Activated T-helper 1 cell treated with anti-CD3 and anti-CD28 coated beads, Interleukin-2, amount 50 U/mL, for 16 hours (primary cell): ENCODE measurements at places on chromosomes 5 and 9.

DNA sequence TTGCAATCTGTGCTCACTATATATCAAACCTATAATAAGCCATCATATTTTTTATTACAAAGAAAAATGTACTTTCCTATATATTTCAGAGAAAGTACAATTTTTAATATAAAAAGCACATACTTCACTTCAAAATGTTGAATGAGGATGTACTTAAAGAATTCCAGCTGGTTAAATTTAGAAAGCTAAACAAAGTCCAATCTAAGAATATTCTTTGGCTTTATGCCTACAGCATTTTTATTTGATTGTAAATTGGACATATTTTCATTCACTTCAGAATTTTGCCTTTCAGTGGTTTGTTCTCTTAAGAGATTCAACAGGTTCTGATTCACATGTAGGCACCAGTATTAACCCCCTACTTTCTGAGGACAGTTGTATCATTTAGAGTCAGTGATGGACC lies 533.8 kb downstream of the CAAP1 start:
- no peak for DNase-seq

GRCh38 chr5:73942783-73943182 lies 316.8 kb downstream of the ARHGEF28 start:
- DNase-seq: no peak

GRCh38 chr9:137141976-137142936 lies 3.3 kb downstream of the GRIN1 start:
- DNase-seq: no peak

- no peak for DNase-seq
Measured at GRCh38 chr5:81241961-81242648, 9.0 kb downstream of the CKMT2 start.

- no peak for DNase-seq
Measured at GRCh38 chr5:144151026-144151425, 19.4 kb downstream of the YIPF5 start.

GRCh38 chr9:68523367-68523936 lies 17.2 kb downstream of the TMEM252 start:
- no peak for DNase-seq

- DNase-seq: no peak
Measured at GRCh38 chr9:1726993-1727759, 288.0 kb upstream of the SMARCA2 start.

- DNase-seq: no peak
Measured at GRCh38 chr5:163914910-163915309, 409.5 kb downstream of the MAT2B start.

DNA sequence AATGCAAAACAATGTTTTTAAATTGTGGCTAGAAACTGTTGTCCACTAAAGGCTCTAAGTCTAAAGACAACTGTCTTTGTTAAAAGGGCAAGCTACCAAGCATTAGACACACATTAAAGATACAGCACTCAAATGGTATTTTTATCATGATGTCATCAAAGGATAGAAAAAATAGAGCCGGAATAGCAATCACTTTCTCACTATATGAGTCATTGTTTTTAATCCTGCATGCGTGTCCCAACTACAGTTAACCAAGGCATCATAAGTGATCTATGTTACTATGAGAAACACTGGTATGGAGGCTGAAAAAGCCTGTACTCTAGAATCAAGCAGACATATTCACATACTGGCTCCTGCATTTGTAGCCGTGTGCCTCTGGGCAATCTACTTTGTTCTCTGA lies 1.9 kb upstream of the PJA2 start:
- DNase-seq: no peak

- no peak for DNase-seq
Measured at GRCh38 chr5:80755626-80756025, 100.8 kb upstream of the DHFR start.

DNA sequence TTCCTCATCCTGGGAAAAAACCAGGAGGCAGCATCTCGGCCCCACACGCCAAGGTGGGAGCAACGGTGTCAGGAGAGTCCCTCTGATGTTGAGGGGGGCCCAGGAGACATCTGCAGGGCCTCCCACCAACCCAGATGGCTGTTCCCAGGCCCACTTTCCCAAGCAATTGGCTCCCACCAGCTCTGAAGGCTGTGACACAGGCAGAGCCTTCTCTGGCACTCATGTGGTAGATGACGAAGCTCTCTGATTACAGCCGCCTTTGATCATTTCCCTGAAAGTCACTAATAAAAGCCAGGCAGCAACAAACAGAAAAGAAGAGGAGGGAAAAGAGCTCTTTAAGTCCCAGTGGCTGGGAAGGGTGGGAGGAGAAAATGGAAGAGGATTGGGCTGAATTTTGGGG lies 226.5 kb downstream of the CDK5RAP2 start:
- DNase-seq: no peak

GRCh38 chr5:16025681-16026080 lies 153.9 kb downstream of the MARCHF11 start:
- no peak for DNase-seq

GRCh38 chr9:79769476-79770275 lies 197.9 kb downstream of the TLE4 start:
- no peak for DNase-seq

DNA sequence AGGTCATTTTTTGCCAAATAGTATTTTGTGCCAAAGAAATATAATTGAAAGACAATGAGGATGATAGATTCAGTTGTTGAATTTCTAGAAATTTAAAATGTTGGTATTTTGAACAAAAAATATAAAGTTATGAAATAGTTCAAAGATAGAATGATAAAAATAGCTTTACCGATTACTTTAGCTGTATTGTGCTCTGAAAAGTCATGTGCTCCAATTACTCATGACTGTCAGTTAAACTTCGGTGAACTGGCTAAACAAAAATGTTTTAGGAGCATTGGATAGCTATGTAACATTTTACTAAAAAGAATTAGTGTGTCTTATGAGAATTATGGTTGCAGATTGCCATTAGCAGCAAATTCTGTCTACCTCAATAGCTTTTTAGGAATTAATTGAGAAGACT lies 177.3 kb upstream of the VCAN start:
- no peak for DNase-seq

DNA sequence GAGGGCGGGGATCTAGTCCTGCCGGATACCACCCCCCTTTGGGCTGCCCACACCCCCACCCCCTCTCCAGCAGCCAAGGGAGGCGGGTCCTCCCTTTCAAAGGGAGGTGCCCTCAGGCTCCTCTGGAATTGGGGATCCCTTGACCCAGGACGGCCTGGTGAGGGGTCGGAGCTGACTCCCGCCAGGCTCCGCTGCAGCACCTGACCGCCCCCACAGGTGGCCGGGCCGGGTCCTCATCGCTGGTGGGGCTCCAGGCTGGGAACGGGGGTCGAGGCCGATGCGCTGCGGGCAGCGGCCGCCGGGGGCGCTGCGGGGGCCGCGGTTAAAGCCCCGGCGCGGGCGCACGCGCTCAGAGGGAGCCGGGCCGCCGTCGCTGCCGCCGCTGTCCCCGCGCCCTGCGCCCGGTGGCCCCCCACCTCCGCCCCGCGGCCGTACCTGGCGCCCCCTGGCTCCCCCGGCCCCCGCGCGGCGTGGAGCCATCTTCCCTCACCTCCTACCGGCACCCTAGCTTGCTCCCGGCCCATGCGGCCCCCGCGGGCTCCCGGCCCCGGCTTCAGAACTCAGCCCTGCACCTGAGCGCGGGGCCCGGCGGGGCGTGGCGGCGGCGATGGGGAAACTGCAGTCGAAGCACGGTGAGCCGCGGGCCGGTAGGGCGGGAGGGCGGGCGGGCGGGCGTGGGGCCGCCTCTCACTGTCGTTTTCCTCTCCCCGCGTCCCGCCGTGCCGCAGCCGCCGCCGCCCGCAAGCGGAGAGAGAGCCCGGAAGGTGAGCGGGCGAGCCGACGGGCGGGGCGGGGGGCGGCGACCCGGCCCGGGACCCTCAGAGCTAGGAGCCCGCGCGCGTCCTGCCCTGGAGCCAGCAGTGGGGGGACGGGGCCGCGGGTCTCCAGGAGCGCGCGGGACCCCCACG lies at the start of gene NKD2:
TSS of gene NKD2 (plus strand) at position 352 of the 908 bp plus-strand sequence. CDS start at position 608, 256 bp downstream.
- DNase-seq: peak; percentile 23

DNA sequence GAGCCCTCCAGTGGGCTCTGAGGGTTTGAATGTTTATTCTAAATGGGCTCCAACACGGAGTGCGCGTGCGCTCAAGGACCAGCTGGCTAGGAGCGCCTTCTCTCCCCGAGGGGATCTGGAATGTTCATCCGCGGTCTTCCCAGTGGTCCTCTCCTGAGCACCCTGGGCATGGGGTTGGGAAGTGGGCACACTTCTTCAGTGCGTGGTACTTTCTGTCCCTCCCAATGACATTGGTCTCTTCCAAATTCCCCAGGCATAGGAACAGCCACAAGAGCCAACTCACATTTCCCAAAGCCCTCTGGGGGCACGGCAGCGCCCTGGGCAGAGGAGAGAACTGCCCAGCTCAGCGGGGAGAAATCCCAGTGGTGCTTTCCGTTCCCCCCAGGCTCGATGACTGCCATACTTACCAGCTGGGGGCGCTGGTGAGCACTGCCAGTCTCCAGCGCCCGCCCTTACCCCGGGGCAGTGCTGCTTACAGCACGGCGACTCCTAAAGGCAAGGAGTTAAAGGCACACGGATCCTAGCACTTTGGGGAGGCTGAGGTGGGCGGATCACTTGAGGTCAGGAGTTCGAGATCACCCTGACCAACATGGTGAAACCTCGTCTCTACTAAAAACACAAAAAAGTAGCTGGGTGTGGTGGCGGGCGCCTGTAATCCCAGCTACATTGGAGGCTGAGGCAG lies 29.9 kb upstream of the OBP2B start:
- peak; percentile 34 for DNase-seq

GRCh38 chr5:10599862-10600284 lies 36.0 kb downstream of the ANKRD33B start:
- no peak for DNase-seq

- DNase-seq: no peak
Measured at GRCh38 chr5:179729303-179729702, 3.3 kb upstream of the MAML1 start.

- DNase-seq: no peak
Measured at GRCh38 chr5:75482482-75482881, 28.9 kb downstream of the CERT1 start.
